Endothelial cell of umbilical vein (primary cell): ENCODE measurements at places on chromosomes 13 and 19. TPM values are rescaled to one million over a fixed set of nuclear protein-coding genes. Genes with fewer than 3 reads are reported as not detected.

- DNase-seq = no peak
- H3K27me3 ChIP-seq = no peaks in the 10 kb centered on the region
- no peak overlapping the region for H3K4me3 ChIP-seq
- H3K4me1 ChIP-seq = no peaks in the 10 kb centered on the region
- no peak overlapping the region for H3K27ac ChIP-seq
Measured at GRCh38 chr19:10036601-10037071, 23.4 kb downstream of the RDH8 start.

Gene SHANK1
- total RNA-seq = 1.2 and 1.9 TPM in 2 replicates

Gene GIPR
- not detected in 2 replicates for total RNA-seq

- no peak overlapping the region for H3K27ac ChIP-seq
- peaks cover 2% of the 10 kb centered on the region for H3K36me3 ChIP-seq
- no peak overlapping the region for H3K4me3 ChIP-seq
- no peaks in the 10 kb centered on the region for H3K27me3 ChIP-seq
- no peaks in the 10 kb centered on the region for H3K4me1 ChIP-seq
Measured at GRCh38 chr13:73991884-73992283, 142.3 kb downstream of the KLF12 start.

Gene SMIM44
- not detected in 2 replicates for total RNA-seq

Gene DACT3
- total RNA-seq = 0.22 and 0.65 TPM in 2 replicates
